ENCODE measurements at places on chromosomes 3 and 15.

- no peak for DNase-seq
Measured at GRCh38 chr15:67066041-67066958, 898 bp downstream of the SMAD3 start.

DNA sequence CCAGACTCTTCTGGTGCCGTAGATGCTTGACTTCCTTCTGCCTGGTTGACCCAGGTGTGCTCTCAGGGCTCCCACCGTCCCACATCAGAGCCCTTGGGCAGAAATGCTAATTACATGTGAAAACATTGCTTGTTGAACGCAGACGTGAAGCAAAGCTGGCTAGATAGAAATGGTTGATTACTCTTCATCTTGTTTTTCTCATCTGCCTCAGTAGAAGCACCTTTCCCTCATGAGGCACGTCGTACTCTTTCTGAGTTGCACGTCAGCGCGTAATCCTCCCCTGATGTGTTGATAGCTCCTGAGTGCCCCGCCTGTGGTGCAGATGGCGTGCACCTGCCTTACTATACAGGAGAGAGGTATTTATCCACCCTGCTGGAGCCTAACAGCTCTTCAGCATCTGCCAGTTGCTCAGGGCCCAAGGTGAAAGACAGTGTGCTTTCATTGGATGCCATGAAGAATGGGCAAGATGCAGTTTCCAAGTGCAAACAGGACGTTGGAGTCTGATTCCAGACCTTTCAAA is 18.1 kb downstream of the MAP6D1 start:
- no peak for DNase-seq

DNA sequence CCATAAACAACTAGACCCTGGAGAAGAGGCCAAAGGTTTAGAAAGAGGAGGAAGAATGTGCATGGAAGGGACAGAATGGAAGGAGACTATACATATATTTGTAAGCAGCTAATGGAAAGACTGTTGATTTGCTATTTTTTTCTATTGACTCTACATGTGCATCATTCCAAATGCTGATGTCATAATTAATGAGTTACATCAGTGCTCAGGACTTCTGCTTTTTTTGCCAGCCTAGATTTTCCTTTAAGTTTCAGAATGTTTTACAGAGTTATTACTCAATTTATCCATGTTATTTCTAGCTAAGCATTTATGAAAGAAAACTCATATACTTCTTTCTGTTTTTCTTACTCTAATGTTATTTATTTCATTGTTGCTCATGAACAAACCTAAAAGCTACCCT is 62.6 kb upstream of the VGLL3 start:
- DNase-seq, result no peak

DNA sequence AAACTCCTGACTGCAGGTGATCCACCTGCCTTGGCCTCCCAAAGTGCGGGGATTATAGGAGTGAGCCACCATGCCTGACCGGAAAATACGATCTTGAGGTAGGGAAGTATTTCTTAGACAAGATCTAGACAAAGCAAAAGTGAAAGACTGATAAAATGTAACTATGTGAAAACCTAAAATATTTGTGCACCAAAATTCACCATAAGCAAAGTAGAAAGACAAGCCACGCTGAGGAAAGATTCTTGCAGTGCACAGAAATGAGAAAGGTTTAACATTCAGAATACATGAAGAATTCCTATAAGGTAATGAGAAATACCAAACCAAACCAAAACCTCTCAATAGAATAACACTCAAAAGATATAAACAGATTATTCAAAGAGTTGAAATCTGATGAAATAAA is 35.7 kb downstream of the SYNM start:
- DNase-seq, result no peak

- no peak for DNase-seq
Measured at GRCh38 chr15:100191161-100191560, 150.6 kb downstream of the ADAMTS17 start.
